ENCODE measurements at places on chromosomes 12 and 14.

- no peak for DNase-seq
These were observed 1351.1 kb downstream of the TMEM121 start for GRCh38 chr14:106877517-106877916.

DNA sequence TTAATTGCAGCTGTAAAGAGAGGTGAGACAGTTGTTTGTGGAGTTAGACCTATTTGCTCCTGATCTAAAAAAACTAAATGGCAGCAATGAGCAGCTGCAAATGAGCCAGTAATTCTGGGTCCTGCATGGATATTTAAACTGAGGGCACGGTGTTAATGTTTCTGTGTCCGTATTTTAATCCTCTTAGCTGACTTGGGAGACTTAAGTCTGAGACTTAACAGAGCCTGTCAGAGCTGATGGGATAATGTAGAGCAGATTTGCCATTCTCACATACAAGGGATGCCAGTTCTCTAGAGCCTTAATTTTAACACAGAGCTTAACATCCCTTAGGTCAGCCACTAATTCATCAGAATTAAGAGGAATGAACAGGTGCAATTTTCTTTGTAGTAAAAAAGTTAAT is 178.6 kb upstream of the PDE3A start:
- DNase-seq: no peak

DNA sequence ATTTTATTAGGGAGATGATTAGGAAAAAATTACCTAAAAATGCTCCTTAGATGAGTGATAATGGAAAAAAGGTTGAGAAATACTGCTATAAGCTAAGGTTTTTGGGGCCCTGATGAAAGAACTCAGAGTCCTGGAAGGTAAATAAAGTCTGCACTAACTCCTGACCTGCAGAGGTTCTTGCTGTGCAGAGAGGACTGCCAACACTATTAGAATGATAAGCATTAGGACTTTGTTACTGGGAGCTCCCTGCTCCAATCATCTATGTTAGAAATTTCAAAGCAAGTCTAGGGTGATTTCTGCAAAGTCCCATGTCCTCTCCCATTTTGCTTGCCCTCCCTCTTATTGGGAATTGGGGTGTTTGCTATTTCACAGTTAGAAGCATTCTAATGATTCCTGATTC is 112.2 kb downstream of the SMOC1 start:
- DNase-seq: no peak

- DNase-seq: no peak
These were observed 1.8 kb downstream of the SERPINA3 start for GRCh38 chr14:94613720-94614644.

DNA sequence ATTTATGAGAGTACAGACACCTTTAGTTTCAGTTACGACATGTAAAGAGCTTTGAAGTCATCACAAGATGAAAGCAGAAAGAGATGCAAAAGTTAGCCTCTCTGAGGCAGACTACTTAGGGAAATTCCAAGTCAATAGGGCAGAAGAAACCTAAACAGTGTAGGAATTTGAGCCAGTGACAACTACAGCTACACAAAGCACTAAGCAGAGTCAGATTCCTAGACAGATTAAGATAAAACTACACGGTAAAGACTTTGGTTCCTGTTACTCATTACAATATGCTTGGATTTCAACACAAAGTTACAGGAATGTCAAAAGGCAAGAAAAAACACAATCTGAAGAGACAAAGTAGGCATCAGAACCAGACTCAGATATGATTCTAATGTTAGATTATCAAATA is 1302.3 kb downstream of the FSCB start:
- DNase-seq: no peak

GRCh38 chr12:94679554-94680195 is 29.3 kb upstream of the TMCC3 start:
- no peak for DNase-seq

DNA sequence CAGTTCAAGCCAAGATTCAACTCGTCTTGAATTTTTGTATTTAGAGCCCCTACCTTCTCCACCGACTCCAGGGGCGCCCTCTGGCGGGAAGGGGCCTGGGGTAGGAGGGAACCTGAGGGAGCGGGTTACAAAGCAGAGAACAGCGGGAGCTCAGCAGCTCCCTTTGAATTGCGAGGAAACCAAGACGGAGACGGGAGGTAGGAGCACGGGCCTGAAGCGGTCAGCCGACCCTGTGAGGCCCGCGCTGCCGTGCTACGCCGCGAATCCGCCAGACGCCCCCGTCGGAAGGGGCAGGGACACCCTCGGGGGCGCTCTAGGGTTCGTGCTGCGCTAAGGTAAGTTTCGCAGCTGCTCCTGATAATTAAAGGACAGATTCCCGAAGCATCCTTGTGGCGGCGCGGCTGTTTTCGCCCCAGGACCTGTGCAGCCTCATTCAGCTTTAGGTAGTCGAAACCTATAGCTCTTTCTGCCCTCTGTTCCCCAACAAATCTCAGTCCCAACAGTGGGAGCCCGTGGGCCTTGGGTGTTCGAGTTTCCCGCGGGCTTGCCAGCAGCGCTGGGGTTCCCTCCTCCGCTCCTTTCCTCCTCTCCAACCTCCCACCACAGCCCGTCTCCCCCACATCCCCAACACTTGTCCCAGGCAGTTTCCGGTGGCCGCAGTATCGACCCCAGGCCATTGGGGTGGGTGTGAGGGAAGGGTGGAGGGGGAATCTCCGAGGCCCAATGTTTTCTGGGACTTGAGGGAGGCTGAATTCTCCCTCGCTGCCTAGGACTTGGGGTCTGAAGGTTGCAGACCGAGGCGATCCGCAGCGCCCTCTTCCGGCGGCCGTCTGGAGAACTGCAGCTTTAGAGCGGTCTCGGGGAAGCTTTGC is 5.1 kb upstream of the NKX2-1 start:
- peak; percentile 65 for DNase-seq
